ENCODE measurements at places on chromosomes 7 and 10.

DNA sequence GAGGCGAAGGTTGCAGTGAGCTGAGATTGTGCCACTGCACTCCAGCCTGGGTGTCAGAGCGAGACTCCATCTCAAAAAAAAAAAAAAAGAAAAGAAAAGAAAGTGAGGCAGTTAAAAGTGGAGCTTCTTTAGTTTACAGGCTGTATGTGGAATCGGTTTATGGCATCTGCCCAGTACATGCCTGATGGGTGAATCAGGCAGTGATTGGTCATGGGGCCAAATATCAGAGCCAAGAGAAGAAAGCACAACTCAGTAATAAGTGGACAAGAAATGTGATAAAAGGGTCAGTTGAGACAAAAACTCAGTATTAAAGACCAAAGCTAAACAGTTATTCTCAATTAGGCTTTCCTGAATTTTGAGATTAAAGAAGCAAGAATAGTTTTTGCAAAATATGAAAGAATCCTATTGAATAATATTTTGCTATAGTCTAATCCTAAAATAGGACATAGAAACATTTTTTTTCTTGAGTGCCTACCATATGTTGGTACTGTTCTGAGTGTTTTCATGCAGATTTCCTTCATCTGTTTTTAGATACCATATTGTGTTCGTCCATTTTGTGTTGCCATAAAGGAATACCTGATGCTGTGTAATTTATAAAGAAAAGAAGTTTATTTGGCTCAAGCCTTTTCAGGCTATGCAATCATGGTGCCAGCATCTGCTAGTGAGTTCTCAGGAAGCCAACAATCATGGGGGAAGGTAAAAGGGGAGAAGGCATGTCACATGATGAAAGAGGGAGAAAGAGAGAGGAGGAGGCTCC, 14.4 kb downstream of the CDC14C start:
- no peak for DNase-seq

GRCh38 chr7:6642239-6642839, 5.2 kb downstream of the ZNF316 start:
- DNase-seq = no peak

DNA sequence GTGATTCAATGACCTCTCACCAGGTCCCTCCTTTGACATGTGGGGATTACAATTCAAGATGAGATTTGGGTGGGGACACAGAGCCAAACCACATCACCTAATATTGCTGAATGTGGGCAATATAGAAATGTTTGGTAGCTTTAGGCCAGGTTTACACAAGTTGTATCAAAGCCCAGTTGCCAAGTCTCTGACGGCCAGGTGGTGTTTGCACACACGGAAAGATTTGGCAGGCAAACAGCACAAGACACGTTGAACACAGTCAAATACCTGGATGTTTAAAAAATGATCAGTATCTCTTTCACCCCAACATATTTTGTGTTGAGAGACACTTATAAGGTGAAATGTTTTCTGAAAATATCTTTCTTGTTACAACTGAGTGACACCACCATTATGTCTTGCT, 294.4 kb upstream of the MKI67 start:
- DNase-seq = no peak

DNA sequence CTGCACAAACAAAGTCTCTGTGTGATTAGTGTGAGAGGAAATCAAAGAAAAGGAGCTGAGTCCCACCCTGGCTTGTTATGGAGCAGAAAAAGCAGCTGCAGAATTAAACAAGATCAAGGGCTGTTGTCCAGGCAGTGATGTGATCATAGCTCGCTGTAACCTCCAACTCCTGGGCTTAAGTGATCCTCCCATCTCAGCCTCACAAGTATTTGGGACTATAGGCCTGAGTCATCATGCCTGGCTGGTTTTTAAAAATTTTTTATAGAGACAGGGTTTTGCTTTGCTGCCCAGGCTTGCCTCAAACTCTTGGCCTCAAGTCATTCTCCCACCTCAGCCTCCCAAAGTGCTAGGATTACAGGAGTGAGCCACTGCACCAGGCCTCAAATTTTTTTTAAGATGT, 88.9 kb downstream of the IPMK start:
- DNase-seq = no peak

DNA sequence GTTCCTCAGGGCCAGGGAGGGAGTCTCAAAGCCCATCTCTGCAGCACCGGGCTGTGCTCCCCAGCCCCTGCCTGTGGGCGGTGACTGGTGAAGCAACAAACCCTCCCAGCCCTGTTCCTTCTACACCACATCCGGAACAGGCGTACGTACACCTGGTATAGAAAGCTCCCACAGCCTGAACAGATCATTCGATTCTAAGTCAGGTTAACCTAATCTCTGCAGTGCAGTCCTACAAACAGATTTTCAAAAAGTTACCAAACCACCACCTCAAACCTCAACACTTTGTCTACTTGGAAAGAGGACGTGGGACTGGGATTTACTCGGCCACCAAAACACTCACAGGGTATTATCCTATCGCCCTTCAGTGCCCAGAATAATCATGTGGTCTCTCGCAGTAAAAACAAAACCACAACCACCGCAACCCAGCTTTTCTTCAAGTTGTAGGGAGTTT, 238.4 kb downstream of the DIP2C start:
- peak; percentile 73 for DNase-seq

- no peak for DNase-seq
These were observed 448 bp downstream of the ITGA8 start for GRCh38 chr10:15719049-15719898.

DNA sequence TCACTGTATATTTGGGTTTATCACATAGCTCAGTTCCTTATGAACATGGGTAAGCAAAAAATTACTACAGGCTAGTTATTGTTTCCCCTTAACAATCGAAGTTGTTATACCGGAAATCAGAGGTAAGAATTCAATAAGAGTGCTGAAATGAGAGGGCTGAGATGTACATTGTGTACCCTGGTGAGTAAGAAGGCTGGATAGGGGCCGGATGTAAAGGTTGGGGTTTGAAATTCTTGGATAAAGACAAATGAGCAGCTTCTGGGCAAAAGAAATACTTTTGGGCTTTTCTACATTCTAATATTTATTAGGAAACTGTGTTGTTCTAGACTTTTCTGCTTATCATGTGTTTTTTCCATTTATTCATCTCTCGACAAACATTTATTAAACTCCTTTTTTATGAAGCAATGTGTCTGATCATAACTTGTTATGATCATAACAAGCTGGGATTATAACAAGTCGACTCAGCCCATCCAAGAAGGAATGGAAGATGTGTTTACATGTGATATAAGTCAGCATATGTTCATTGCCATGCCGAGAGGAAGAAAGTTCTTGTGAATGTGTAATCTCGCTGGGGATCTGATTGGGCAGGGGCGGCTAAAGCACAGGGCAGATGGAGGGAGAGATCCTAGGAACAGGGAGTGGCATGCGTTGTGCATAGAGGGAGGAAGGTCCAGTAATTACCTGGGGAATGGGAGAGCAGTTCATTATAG, 155.3 kb downstream of the PLXDC2 start:
- DNase-seq = no peak

GRCh38 chr10:88926566-88927415, 25.8 kb downstream of the ACTA2 start:
- no peak for DNase-seq

- DNase-seq = no peak
These were observed 4.2 kb downstream of the LRRC27 start for GRCh38 chr10:132336064-132336746.

DNA sequence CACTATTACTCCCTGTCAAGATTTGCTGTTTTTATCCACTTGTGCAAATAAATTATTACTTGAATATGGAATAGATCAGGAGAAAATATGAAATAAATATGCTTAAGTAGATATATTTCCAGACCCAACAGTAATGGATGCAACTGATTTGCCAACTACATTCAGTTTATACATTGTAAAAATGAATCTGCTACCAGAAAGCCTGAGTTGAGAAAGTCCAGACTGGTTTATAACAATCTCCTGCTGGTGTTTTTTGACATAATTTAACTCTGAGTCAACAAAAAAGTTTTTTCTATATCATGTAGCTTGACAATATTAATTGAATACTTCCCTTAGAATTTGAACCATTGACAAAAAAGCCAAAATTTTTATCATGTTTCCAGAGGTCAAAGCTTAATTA, 265.8 kb upstream of the SEMA3D start:
- no peak for DNase-seq

DNA sequence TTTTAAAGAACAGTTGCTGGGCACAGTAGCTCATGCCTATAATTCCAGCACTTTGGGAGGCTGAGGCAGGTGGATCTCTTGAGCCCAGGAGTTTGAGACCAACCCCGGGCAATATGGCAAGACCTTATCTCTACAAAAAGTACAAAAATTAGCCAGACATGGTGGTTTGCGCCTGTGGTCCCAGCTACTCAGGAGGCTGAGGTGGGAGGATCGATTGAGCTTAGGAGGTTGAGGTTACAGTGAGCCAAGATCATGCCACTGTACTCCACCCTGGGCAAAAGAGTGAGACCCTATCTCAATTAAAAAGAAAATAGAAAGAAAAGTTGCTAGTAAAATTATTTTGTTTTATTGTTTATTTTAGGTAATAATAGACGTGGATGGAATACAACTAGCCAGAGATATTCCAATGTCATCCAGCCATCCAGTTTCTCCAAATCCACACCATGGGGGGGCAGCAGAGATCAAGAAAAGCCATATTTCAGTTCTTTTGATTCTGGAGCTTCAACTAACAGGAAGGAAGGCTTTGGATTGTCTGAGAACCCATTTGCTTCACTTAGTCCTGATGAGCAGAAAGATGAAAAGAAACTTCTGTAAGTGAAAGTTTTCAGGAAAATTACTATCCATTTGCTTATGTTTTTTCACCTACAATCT, 3.0 kb downstream of the NUP42 start:
- DNase-seq = peak; percentile 15

DNA sequence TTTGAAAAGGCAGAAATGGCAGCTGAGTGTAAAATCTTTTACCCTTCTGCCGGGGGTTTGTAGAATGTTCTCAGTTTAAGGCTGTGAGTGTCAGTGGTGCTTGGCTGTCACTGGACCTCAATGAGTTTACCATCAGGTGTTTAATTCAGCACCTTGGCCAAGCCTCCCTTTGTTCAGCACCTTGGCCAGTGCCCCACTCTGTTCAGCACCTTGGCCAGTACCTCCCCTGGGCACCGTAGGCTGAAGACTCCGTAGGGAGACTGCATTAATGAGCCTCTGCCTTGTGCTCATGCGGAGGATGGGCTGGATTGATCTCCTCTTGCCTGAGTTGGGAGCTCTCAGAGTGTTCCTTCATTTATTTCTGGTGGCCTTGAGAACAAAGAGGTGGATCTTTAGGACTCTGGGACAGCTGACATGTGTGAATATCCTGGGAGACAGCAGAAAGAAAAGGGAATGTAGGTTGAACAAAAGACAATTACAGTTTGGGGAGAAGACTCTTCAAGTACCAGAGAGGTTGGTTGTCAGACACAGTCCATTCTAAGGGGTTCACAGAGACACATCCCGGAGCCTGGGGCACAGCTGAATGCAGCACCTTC, 1.6 kb downstream of the FAM24A start:
- peak; percentile 41 for DNase-seq

- no peak for DNase-seq
These were observed 71.2 kb downstream of the WNT2 start for GRCh38 chr7:117251687-117252086.

GRCh38 chr7:121083790-121084251, 95.3 kb downstream of the CPED1 start:
- DNase-seq = no peak

GRCh38 chr10:33137356-33138005, 179.5 kb upstream of the ITGB1 start:
- no peak for DNase-seq

DNA sequence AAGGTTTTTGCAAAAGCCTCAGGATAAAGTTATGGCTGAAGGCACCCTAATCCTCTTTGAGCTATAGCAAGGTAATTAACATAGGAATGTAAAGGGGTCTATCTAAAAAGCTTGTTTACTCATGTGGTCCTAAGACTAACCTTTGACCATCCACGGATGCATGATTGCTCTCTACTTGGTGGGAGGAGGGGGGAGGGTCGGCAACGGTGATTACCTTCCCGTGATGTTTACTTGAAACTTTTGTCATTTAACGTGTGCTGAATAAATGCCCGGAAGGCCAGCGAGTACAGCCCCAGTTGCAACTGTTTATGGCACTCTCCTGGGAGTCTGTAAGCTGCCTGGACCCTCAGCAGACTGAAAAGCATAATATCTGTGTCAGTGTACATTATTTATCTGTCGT, 78.9 kb upstream of the GPR22 start:
- DNase-seq = no peak

GRCh38 chr10:87942884-87943527, 79.6 kb downstream of the PTEN start:
- no peak for DNase-seq

DNA sequence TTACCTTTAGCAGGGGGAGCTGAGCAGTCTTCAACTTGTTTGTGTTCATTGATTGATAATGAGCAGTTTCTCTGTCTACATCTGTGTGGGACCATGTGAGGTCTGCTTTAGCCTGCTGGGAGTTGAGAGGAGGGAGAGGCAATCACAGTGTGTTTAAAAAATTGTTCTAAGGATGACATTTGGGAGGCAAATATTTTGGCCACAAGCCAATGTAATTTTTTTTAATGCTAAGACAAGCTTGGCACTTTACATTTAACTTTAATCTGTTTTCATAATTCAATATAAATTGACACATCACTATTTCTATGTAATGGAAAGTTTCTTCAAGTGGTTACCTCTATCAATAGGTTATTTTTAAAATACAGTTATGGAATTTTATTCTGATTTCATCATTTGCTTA, 55.9 kb upstream of the SEMA3A start:
- no peak for DNase-seq

- DNase-seq = no peak
These were observed 272.4 kb downstream of the CREB5 start for GRCh38 chr7:28684650-28685241.

DNA sequence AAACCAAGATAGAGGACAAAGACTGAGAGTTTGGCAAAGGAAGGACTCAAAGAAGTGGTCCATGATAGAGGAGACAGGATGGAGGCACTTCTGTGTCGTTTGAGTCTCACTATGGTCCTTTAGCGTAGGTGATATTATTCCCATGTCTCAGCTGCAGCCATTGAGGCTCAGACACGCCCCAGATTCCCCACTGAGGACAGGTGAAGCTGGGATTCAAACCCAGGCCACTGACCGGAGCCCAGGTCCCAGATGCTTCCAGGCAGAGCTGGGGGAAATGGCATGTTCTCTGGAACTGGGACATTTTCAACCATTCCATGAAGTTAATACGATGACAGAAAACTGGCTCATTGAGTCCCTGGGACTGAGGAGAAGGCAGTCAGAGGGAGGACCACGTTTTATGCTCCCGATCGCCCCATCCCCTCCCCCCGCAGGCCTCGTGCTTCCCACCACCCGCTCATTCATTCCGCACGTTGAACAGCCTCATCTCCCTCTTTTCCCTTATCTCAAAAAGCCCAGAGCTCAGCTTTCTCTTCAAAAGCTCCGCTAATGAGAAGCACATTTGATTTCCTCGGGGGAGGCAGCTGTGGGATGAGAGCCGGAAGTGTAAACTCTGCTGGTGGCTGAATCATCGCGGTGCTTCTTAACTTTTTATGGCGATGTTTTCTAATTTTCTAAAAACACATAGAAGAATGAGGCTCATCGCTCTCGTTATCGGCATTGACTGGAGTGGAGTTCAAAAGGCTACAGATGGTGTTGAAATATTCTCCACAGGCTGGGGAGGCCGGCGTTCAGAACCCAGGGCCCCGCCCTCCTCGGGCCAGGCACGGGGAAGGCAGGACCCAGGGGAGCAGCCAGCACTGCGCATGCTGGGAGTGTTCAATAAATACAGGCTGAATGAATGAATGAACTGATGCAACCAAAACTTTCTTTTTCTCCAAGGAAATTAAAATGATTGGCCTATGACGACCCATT, 64.0 kb downstream of the OAT start:
- peak; percentile 15 for DNase-seq

Data from CD4-positive, alpha-beta T cell treated with Interleukin-10 for 1 hour (primary cell).